Neural crest cell (in vitro differentiated cells): ENCODE measurements at places on chromosomes 7 and 10.
A peak's percentile ranks its signal among the peaks of the same experiment; 100 is the strongest.

GRCh38 chr10:59284118-59284975, 78.0 kb downstream of the FAM13C start:
- no peak for DNase-seq

DNA sequence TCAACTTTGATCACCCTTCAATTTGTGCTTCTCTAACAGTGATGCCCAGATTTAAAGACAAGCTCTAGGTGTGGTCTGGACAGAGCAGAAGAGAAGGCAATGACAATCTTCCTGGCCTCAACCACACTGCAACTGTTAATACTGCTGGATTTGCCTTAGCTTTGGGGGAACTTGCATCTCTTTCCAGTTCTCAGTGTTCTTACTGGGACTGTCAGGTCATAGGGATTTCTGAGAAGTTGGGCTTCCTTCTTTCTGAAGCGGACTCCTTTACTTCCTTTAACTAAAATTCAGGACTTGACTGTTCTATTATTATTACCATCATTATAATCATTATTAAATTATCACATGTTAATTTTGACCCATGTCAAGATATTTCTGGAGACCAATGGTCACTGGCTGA, 80.8 kb downstream of the OSBPL3 start:
- no peak for DNase-seq

- DNase-seq = no peak
Observed at GRCh38 chr7:51705701-51706100, 389.1 kb upstream of the COBL start.

- DNase-seq = peak; percentile 28
Observed at GRCh38 chr10:110209926-110210673, 2.7 kb downstream of the MXI1 start.

- no peak for DNase-seq
Observed at GRCh38 chr10:110544958-110545537, 22.4 kb upstream of the SMC3 start.

DNA sequence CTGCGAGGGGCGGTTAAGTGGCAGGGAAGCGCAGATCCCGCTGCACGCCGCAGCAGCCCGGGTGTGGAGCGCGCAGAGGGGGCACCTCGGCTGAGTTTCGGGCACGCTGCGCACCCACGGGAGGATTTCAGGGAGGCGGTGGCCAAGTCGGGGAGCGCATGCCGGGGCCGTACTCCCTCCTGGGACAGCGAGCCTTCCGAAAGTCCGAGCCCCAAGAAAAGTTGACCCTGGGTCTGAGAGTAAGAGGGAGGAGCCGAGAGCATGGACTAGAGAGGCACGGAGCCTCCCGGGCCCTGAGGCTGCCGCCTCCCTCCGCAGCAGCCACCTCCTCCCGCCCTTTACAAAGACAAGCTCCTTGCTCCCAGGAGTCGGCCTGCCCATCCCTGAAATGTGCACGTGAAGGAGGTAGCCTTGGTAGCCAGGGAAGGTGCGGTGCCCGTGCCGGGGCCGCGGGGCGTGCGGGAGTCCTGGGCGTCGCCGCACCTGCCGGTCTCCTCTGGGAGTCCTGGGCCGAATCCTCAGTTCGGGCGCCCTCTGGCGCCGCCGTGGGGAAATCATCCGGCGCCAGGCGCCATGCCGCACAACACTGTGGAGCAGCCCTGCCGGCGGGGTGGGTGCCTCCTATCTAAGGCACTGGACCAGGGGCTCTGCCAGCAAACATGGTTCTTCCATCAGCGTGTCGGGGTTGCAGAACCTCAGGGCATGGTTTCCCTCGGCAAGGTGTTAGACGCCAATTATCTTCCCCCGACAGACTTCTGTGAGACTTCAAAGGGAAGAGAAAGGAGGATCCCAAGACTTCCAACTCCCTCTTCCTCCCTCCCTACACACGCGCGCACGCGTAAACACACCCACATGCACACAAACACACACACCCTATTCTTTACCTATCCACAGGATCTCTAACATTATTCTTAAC, 104.0 kb downstream of the TRIL start:
- peak; percentile 89 for DNase-seq

GRCh38 chr7:116952635-116953371, 498 bp upstream of the ST7 start:
- peak; percentile 37 for DNase-seq

DNA sequence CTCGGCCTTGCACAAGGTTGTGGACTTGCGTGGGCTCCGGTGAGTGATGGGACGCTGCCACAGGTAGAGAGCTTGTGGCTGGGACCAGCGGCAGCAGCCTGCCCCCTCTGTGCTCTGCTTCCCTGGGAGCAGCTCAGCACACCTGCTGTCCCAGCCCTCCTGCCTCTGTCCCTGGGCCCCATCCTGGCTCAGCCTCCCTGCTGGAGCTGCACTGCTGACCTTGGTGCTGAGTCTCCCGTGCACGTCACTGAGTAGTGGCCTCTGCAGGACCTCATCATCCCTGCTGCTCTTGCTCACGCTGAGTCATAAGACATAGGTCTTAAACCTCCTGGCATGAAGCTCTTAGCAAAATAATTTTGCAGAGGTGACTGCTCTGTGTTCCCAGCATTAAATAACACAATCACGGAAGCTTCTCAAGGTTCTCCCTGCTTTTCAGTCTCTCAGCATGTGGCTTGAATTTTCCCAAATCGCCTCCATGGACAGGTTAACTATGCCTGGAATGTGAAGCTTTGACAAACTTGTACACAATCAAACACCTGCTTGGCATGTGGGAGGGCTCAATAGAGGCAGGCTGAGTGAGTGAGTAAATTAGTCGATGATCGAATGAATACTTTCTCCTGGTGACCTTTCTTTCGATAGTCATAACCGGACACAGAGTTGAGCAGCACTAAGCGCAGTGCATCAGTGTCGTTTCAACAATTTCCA, 63.8 kb upstream of the NPS start:
- no peak for DNase-seq

DNA sequence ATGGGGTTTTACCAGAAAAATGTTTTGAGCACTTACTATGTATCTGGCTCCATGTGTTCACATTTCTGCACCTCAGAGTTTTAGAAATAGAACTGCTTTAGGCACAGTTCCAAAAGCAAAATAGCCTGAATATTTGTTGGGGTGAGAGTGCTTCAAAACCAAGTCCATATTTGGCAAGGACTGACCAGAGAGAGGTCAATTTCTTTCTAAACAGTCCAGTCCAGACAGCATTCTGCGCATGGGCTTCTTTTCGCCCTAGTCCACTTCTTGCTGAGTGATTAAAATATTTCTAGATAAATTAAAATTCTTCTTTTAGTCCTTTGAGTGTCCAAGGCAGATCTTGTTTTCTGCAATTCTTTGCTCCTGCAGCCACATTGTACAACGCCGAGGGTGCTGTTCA, 427.0 kb downstream of the PHTF2 start:
- no peak for DNase-seq

DNA sequence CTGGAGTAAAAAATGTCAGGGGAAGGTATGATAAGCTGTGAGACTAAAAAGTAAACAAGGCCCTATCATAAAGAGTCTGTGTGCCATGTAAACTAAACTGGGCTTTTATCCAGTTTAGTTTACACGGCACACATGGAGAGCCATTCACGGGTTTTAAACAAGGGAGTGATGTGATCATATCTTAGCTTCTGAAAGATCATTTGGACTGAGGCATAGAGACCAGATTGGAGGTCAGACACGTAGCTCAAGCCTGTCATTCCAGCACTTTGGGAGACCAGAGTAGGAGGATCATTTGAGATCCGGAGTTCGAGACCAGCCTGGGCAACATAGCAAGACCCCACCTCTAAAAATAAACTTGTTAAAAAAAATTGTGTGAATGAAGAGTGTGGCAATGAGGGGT, 50.1 kb downstream of the SKIDA1 start:
- DNase-seq = no peak

GRCh38 chr7:16298221-16298620, 123.1 kb downstream of the CRPPA start:
- no peak for DNase-seq

DNA sequence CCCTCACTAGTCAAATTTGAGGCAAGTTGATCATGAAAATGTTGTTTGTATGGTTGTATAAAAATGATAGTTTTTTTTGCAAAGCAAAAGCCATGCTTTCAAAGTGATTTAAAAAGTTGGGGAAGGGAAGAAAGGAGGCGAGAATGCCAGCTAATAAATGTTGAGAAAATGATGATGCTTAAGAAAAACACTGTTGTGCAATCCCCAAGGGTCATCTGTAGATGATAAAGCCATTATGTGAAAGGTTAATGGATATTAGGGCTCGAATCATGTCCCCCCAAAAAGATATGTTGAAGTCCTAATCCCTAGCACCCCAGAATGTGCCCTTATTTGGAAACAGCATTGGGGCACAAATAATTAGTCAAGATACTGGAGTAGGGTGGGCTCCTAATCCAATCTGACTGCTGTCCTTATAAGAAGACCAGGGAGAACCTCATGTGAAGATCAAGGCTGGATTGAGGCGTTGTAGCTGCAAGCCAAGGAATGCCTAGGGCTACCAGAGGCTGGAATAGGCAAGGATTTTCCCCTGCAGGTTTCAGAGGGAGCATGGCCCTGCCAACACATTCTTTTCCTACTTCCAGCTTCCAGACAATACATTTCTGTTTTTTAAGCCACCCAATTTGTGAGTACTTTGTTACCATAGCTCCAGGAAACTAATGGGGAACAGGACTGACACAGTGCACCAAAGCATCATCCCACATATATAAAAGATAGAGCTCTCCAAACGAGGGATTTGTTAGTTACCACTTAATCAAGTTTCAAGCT, 35.4 kb upstream of the MKLN1 start:
- DNase-seq = no peak

- DNase-seq = no peak
Observed at GRCh38 chr7:48245751-48246472, 74.7 kb downstream of the ABCA13 start.

DNA sequence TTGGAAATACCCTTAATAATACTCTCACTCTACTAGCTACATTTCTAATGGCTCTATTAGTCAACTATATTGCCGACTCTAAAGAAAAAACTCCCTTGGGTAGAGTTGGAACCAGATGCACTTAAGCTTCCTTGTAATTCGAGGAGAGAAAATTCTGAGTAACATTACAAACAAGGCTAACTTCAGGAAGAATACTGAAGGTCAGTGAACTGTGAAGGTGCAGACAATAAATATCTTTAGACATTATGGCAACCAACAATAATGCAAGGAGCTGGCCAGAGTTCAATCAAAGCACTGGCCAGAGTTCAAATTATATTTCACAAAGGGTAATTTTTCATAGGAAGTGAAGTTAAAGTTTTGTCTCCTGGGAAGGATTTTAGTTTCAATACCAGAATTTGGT, 40.7 kb upstream of the MRLN start:
- no peak for DNase-seq

GRCh38 chr10:129704786-129705525, 237.9 kb downstream of the MGMT start:
- no peak for DNase-seq

DNA sequence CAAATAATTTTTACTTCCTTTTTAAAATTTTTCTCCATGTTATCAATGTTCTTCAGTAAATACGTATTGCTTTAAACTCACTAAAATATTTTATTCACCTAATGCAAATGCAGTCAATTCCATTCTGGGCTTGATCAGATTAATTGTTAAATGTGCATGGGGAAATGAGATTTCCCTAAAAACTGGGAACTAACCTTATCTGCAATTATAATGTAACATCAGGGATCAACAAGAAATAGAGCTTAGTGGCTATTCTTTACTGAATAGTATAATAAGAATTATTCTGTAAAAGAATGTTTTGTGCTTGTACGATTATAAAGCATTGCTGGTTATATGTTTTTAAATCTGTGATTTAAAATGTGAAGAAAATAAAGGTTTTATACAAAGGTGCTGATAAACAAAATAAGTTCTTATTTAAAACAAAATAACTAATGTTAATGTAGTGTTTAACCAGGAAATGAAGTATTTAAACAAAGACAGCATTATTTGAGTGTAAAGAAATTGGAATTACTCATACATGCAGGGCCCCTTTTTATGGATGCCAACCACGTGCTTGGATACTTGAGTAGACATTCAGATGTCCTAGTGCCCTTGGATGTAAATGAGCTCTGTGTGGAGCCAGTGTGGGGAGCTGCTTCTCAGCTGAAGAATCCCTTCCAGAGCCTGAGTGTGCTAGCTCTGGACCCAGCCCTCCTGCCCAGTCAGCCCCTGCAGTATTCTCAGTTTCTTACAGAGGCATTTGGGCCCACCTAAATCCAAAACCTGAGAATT, 84.2 kb downstream of the REEP3 start:
- no peak for DNase-seq

GRCh38 chr10:48231178-48231577, 43.3 kb downstream of the FRMPD2 start:
- no peak for DNase-seq

GRCh38 chr10:6162589-6163356, 40.0 kb upstream of the PFKFB3 start:
- no peak for DNase-seq

- no peak for DNase-seq
Observed at GRCh38 chr7:46772776-46773175, 809.1 kb downstream of the TNS3 start.

DNA sequence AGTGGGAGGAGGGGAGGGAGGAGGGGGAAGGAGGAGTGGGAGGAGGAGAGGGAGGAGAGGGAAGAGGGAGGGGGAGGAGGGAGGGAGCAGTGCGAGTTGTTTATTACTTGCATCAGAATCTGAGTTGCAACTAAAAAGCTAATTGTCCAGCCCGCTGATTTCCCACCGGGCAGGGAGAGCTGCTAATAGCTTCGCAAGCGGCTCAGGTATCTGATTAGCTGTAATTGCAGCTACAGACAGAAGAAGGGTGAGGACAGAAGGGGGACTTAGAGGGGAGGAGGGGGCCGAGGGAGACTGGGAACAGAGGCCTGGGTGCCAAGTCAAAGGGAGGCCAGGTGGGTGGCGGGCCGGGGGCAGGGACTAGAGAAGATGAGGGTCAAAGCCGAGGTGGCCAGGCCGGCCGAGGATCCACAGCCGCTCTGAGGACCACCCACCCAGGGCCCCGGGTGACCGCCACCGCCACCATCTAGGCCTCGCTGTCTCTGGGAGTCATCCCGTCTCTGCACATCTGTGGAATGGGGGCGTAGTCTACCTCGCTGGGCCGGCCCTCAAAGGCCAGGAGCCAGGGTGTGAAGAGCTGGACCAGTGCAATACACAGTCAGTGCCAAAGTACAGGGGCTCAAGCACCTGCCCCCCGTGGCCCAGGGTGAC, 54.2 kb downstream of the MICALL2 start:
- no peak for DNase-seq

- DNase-seq = no peak
Observed at GRCh38 chr10:127947211-127947610, 40.3 kb downstream of the PTPRE start.

- peak; percentile 92 for DNase-seq
Observed at GRCh38 chr7:148262721-148263229, 327.8 kb upstream of the C7orf33 start.

- DNase-seq = no peak
Observed at GRCh38 chr10:18767981-18768380, 108.8 kb downstream of the ARL5B start.
